Smooth muscle cell of the umbilical artery (primary cell): ENCODE measurements at places on chromosomes 6 and 20. TPM values are rescaled to one million over a fixed set of nuclear protein-coding genes. Genes with fewer than 3 reads are reported as not detected.

The MYT1 gene
- not detected in 2 replicates for total RNA-seq

The NKX2-4 gene
- total RNA-seq: not detected in 2 replicates

The FABP7 gene
- not detected in 2 replicates for total RNA-seq

The KIF13A gene
- 43.1 and 61.7 TPM in 2 replicates for total RNA-seq

The SAMD10 gene
- total RNA-seq: 0.30 and 2.4 TPM in 2 replicates

The ZBP1 gene
- not detected in 2 replicates for total RNA-seq

The PLCB1 gene
- total RNA-seq: 22.1 and 26.7 TPM in 2 replicates

The R3HDML gene
- total RNA-seq: not detected in 2 replicates

The HLA-DQA1 gene
- not detected in 2 replicates for total RNA-seq

The OR2J3 gene
- total RNA-seq: not detected in 2 replicates

The CRISP3 gene
- total RNA-seq: not detected in 2 replicates

The PXDC1 gene
- total RNA-seq: 61.4 and 67.1 TPM in 2 replicates

The IMPG1 gene
- not detected in 2 replicates for total RNA-seq

The BRPF3 gene
- total RNA-seq: 13.4 and 23.5 TPM in 2 replicates

The KCNK15 gene
- total RNA-seq: 0.09 TPM in 1 of 2 replicates, not detected in the other

The PRL gene
- not detected in 2 replicates for total RNA-seq

The PARD6B gene
- 0.37 and 0.59 TPM in 2 replicates for total RNA-seq

The BEND3 gene
- 1.2 and 5.5 TPM in 2 replicates for total RNA-seq

The ASF1A gene
- 15.1 and 17.9 TPM in 2 replicates for total RNA-seq

The FERMT1 gene
- total RNA-seq: 3.0 and 10.9 TPM in 2 replicates

The FIG4 gene
- total RNA-seq: 25.5 and 33.6 TPM in 2 replicates

The IL17F gene
- not detected in 2 replicates for total RNA-seq

The CST9 gene
- total RNA-seq: not detected in 2 replicates
